ENCODE measurements at places on chromosomes 1 and 21.

- DNase-seq, result no peak
These were observed 199.3 kb upstream of the GRIK3 start for GRCh38 chr1:37233606-37234005.

DNA sequence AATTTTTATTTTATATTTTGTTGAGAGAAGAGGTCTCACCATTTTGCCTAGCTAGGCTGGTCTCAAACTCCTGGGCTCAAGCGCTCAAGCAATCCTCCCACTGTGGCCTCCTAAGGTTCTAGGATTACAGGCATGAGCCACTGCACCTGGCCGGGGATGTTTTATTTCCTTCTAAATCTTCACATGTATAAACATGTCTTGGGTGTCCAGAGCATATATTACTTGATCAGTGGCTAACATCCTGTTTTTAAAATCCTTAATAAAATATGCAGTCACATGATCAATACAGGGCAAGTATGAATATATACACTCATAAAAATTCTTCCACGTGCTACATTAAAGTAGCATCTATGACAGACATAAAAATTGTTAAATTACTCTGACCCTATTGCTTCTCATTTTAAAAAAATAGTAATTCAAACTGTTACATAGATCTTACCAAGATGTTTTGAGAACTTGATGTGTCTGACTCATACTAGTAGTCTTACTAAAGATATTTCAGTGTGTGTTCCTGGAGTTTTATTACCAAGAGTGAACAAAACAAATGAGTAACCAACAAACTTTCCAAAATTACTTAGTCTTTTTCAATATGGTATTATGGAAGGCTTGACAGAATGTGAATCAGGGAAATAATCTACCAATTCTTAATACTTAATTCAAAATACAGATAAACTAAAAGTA, 222.5 kb downstream of the SLC45A1 start:
- DNase-seq, result no peak

DNA sequence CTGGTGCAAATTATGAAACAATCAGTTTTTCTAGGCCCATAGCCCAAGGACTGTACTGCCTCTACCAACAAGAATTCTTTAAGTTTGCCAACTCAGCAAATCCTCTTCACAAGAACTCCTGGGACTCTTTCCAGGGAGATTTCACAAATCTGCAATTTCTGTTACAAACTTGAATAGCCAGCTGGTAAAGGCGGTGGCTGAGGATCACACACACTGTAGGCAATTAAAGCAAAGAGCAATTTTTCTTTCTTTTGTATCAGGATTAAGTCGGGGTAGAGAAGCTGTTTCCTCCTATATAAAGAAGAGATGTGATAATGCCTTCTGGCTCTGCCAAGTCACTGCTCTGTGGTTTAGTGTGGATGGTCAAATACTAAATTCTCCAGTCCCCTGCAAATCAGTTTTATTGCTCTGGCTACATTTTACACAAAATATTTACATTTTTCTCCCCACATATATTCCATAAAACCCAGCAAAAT, 1.7 kb downstream of the ALDH9A1 start:
- DNase-seq, result no peak

DNA sequence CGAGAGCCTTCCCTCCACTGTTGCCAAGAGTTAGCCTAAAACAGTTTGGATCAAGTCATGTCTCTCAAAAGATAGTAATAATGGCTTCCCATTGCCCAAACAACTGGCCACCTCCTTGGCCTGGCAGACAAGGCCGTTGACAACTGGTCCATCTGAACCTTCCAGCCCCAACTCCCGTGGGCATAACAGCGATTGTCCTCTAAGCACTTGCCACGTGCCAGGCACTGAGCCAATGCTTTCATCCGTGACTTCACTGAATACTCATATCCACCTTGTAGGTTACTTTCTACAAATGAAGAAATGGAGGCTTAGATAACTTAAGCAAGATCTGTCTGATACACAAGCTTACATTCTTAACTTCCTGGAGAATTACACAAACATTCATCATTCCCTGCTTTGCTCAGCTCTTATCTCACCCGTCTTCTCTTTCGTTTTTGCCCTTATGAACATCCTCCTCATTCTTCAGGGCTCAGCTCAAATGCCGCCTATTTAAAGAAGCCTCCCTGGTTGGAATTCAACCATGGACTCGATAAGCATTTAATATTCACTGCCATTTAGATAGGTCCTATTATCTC, 106.4 kb downstream of the KCND3 start:
- DNase-seq, result no peak

Measured in memory B cell (primary cell).